ENCODE measurements at places on chromosomes 1 and 21. TPM values are rescaled to one million over a fixed set of nuclear protein-coding genes. Genes with fewer than 3 reads are reported as not detected.

NBPF10 gene
- 0.38 TPM for total RNA-seq

MAB21L3 gene
- total RNA-seq, result not detected

CFHR5 gene
- not detected for total RNA-seq

INSRR gene
- not detected for total RNA-seq

RCAN3 gene
- total RNA-seq, result 4.3 TPM

FAAH gene
- total RNA-seq, result 0.48 TPM

KCNJ9 gene
- not detected for total RNA-seq

FMN2 gene
- total RNA-seq, result 0.19 TPM

ADORA1 gene
- total RNA-seq, result not detected

JMJD4 gene
- total RNA-seq, result 41.2 TPM

TMEM82 gene
- total RNA-seq, result not detected

SPATA6 gene
- 1.5 TPM for total RNA-seq

SYTL1 gene
- under 0.01 TPM for total RNA-seq

FLG2 gene
- total RNA-seq, result not detected

HHAT gene
- 2.9 TPM for total RNA-seq

OR2G6 gene
- total RNA-seq, result not detected

TMEM59 gene
- 179 TPM for total RNA-seq

CLDN8 gene
- total RNA-seq, result not detected

KCNK2 gene
- 0.38 TPM for total RNA-seq

RIMKLA gene
- under 0.01 TPM for total RNA-seq

MRAP gene
- total RNA-seq, result not detected

EPHA8 gene
- not detected for total RNA-seq

SLC30A2 gene
- total RNA-seq, result not detected

AKR1A1 gene
- 135 TPM for total RNA-seq

RXFP4 gene
- total RNA-seq, result not detected

NKAIN1 gene
- total RNA-seq, result 0.10 TPM

SFPQ gene
- total RNA-seq, result 279 TPM

GPR61 gene
- not detected for total RNA-seq

GORAB gene
- total RNA-seq, result 9.5 TPM

CDC42SE1 gene
- 88.8 TPM for total RNA-seq

HSPA13 gene
- total RNA-seq, result 49.6 TPM

HTR6 gene
- total RNA-seq, result under 0.01 TPM

VSIG8 gene
- not detected for total RNA-seq

AMY1A gene
- not detected for total RNA-seq

AKR7A3 gene
- total RNA-seq, result 0.57 TPM

EFNA3 gene
- total RNA-seq, result 3.6 TPM

DIRAS3 gene
- total RNA-seq, result 0.98 TPM

CLCA1 gene
- total RNA-seq, result not detected

PUM1 gene
- total RNA-seq, result 107 TPM

RIPPLY3 gene
- total RNA-seq, result not detected

GPR161 gene
- 26.3 TPM for total RNA-seq

SPATA45 gene
- total RNA-seq, result not detected

NBPF4 gene
- not detected for total RNA-seq

Measured in vein endothelial cell (primary cell).